ENCODE measurements at places on chromosomes 3 and 15. TPM values are rescaled to one million over a fixed set of nuclear protein-coding genes. Genes with fewer than 3 reads are reported as not detected.

Gene STX19
- not detected for total RNA-seq

Gene OR5K2
- total RNA-seq = not detected

Gene TRH
- total RNA-seq = not detected

Gene AADACL2
- not detected for total RNA-seq

Gene SLC12A8
- 1.4 TPM for total RNA-seq

Gene IGSF11
- not detected for total RNA-seq

Gene NEK10
- 0.84 TPM for total RNA-seq

Gene TOMM70
- 52.8 TPM for total RNA-seq

Gene ARGFX
- total RNA-seq = not detected

Gene AGBL1
- 0.14 TPM for total RNA-seq

Gene STAG1
- 42.3 TPM for total RNA-seq

Gene MOBP
- 0.14 TPM for total RNA-seq

Gene REC114
- not detected for total RNA-seq

Gene FAM81A
- 0.69 TPM for total RNA-seq

Gene ECE2
- not detected for total RNA-seq

Gene VEPH1
- not detected for total RNA-seq

Gene THPO
- not detected for total RNA-seq

Gene KIF15
- 28.7 TPM for total RNA-seq

Gene ZNF501
- total RNA-seq = 1.3 TPM
